Glutamatergic neuron (in vitro differentiated cells): ENCODE measurements at places on chromosomes 1 and 21. TPM values are rescaled to one million over a fixed set of nuclear protein-coding genes. Genes with fewer than 3 reads are reported as not detected.

DNA sequence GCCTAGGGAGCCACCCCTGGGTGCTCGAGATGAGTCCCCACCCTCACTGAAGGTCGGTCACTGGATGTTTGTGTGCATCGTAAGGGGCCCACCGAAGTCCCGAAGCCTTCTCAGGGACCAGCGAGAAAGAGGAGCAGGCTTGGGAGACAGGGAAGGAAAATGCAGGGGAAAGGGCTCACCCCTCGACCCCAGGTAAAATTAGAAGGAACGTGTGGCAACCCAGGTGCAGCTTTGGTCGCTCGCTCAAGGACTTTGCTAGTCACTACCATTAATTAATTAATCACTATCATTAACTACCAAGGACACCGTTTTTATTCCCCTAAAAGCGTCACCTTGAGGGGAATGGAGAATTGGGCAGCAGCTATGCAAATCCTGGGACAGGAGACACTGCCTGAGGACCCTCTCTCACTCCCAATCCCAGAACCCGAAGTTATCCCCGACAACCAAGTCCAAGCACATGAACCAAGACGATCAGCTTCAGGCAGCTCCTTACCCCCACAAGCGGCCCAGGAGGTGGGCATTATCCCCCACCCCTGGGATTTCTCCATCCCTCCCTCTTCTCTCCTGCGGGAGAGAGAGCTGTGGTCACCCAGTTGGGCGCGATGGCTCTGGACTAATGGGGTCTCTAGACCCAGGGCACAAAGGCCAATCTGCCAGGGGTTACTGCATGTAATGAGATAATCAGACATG is 4.2 kb upstream of the SIM2 start:
- no peak overlapping the region for H3K27ac ChIP-seq
- DNase-seq: no peak
- H3K4me1 ChIP-seq: peaks cover 25% of the 10 kb centered on the region
- peaks cover 39% of the 10 kb centered on the region for H3K27me3 ChIP-seq
- no peaks in the 10 kb centered on the region for H3K36me3 ChIP-seq
- peak overlapping the region; percentile 12 for H3K4me3 ChIP-seq

- H3K36me3 ChIP-seq: peaks cover 13% of the 10 kb centered on the region
- no peak for DNase-seq
- H3K27me3 ChIP-seq: no peaks in the 10 kb centered on the region
Observed at GRCh38 chr1:210597555-210598134, 268.9 kb downstream of the HHAT start.

Gene BATF3
- 0.56 TPM for total RNA-seq

Gene PLCH2
- 61.4 TPM for total RNA-seq

- H3K4me1 ChIP-seq: peaks cover 2% of the 10 kb centered on the region
- no peak for DNase-seq
- no peak overlapping the region for H3K27ac ChIP-seq
- H3K4me3 ChIP-seq: no peak overlapping the region
- no peaks in the 10 kb centered on the region for H3K27me3 ChIP-seq
Observed at GRCh38 chr1:198934901-198935305, 296.1 kb downstream of the PTPRC start.

Gene SHE
- total RNA-seq: 0.07 TPM

GRCh38 chr21:45723049-45723958 is 79.8 kb downstream of the PCBP3 start:
- H3K27me3 ChIP-seq: peaks cover 4% of the 10 kb centered on the region
- no peaks in the 10 kb centered on the region for H3K36me3 ChIP-seq
- peak overlapping the region; percentile 41 for H3K27ac ChIP-seq
- DNase-seq: peak; percentile 52

- H3K4me3 ChIP-seq: no peak overlapping the region
- H3K27me3 ChIP-seq: peaks cover 1% of the 10 kb centered on the region
- H3K27ac ChIP-seq: no peak overlapping the region
- no peaks in the 10 kb centered on the region for H3K36me3 ChIP-seq
- no peak for DNase-seq
- H3K4me1 ChIP-seq: peaks cover 8% of the 10 kb centered on the region
Observed at GRCh38 chr1:205914155-205914507, 29.1 kb downstream of the SLC26A9 start.

Gene LCE1B
- total RNA-seq: not detected

- peaks cover 11% of the 10 kb centered on the region for H3K36me3 ChIP-seq
- no peak for DNase-seq
- no peak overlapping the region for H3K27ac ChIP-seq
- no peaks in the 10 kb centered on the region for H3K27me3 ChIP-seq
Observed at GRCh38 chr1:61561666-61562065, 163.3 kb downstream of the TM2D1 start.

Gene CCT8
- 186 TPM for total RNA-seq
